ENCODE measurements at places on chromosomes 4 and X.

DNA sequence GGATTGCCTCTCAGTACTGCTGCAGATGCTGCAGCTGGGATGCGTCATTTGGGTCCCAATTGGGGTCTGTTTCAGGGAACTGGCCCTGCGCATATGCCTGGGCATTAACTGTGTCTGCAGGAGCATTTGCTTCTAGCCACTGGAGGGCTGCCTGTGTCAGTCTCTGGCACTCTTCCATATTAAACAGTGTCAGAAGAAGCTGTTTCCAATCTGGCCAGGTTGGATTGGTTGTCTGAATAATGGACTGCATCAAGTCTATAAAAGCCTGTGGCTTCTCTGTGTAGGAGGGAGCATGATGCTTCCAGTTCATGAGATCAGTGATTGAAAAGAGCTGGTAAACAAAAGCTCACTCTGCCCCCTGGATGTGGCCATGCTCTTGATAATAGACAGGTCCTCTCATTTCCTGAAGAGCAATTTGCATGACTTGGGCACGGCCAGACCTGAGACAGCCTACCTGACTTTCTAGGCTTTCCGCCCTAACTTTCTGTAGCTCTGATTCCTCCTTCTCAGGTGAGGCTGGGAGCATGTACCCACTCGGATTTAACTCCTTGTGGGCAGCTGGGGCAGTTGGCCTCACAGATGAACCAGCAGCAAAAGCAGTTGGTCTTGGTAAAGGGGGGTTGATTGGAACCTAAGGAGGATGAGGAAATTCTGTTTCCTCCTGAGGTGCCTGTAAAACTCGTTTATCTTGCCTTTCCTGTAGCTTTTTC is 29.2 kb downstream of the SULT1E1 start:
- no peak overlapping the region for H3K4me3 ChIP-seq
- no peaks in the 10 kb centered on the region for H3K36me3 ChIP-seq
- no peak for DNase-seq
- H3K27ac ChIP-seq: no peak overlapping the region
- peaks cover 6% of the 10 kb centered on the region for H3K4me1 ChIP-seq

GRCh38 chr4:30714408-30715031 is 5.6 kb upstream of the PCDH7 start:
- H3K36me3 ChIP-seq: peaks cover 6% of the 10 kb centered on the region
- no peak overlapping the region for H3K27ac ChIP-seq
- peaks cover 14% of the 10 kb centered on the region for H3K27me3 ChIP-seq
- DNase-seq: peak; percentile 65

GRCh38 chr4:139773560-139774318 is 108.1 kb downstream of the MGST2 start:
- no peaks in the 10 kb centered on the region for H3K27me3 ChIP-seq
- no peak for DNase-seq
- H3K4me1 ChIP-seq: peaks cover 61% of the 10 kb centered on the region
- H3K36me3 ChIP-seq: peaks cover 27% of the 10 kb centered on the region

- H3K27me3 ChIP-seq: no peaks in the 10 kb centered on the region
- H3K27ac ChIP-seq: no peak overlapping the region
- H3K36me3 ChIP-seq: no peaks in the 10 kb centered on the region
- no peak overlapping the region for H3K4me3 ChIP-seq
- H3K4me1 ChIP-seq: no peaks in the 10 kb centered on the region
These were observed 1092.3 kb downstream of the ARAP2 start for GRCh38 chr4:35151816-35152572.

- peak overlapping the region; percentile 68 for H3K27ac ChIP-seq
- no peaks in the 10 kb centered on the region for H3K27me3 ChIP-seq
- DNase-seq: no peak
- H3K4me1 ChIP-seq: peaks cover 2% of the 10 kb centered on the region
- H3K4me3 ChIP-seq: peak overlapping the region; percentile 65
- H3K36me3 ChIP-seq: peaks cover 11% of the 10 kb centered on the region
These were observed 1.6 kb upstream of the PCDH18 start for GRCh38 chr4:137533855-137534254.

- no peaks in the 10 kb centered on the region for H3K36me3 ChIP-seq
- DNase-seq: no peak
- peaks cover 8% of the 10 kb centered on the region for H3K27me3 ChIP-seq
- H3K4me3 ChIP-seq: no peak overlapping the region
- H3K27ac ChIP-seq: no peak overlapping the region
These were observed 299.9 kb upstream of the SFRP2 start for GRCh38 chr4:154088741-154089140.

DNA sequence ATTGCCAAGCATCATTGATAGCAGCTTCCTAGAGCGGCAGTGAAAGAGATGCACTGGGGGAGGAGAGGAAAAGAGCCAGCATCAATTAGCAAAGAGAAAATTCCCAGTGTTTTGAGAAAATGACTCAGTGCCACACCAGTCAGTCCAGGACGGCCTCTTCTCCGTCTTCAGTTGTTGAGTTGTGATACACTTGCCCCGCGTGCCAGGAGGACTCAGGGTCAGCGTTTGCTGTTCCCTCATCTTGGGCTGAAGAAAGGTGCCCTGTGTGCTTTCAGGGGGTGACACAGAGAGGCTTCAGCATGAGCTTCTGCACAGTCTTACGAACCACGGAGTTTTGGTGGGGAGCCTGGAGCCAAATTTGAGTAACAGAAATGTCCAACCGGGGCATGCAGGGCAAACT is 82.3 kb downstream of the GPR143 start:
- no peak overlapping the region for H3K4me3 ChIP-seq
- no peak for DNase-seq
- H3K27ac ChIP-seq: peak overlapping the region; percentile 67

GRCh38 chrX:24156177-24156576 is 6.6 kb downstream of the ZFX start:
- no peak for DNase-seq
- H3K36me3 ChIP-seq: peaks cover 44% of the 10 kb centered on the region
- H3K4me1 ChIP-seq: peaks cover 42% of the 10 kb centered on the region
- H3K27ac ChIP-seq: no peak overlapping the region
- H3K4me3 ChIP-seq: no peak overlapping the region
- H3K27me3 ChIP-seq: peaks cover 1% of the 10 kb centered on the region

- H3K36me3 ChIP-seq: no peaks in the 10 kb centered on the region
- no peak overlapping the region for H3K4me3 ChIP-seq
- no peak for DNase-seq
- H3K27ac ChIP-seq: no peak overlapping the region
- peaks cover 3% of the 10 kb centered on the region for H3K27me3 ChIP-seq
- no peaks in the 10 kb centered on the region for H3K4me1 ChIP-seq
These were observed 127.2 kb upstream of the SLIT2 start for GRCh38 chr4:20124317-20125026.

GRCh38 chr4:112253382-112254000 is 21.9 kb downstream of the AP1AR start:
- H3K36me3 ChIP-seq: peaks cover 35% of the 10 kb centered on the region
- no peak for DNase-seq
- H3K27ac ChIP-seq: no peak overlapping the region

DNA sequence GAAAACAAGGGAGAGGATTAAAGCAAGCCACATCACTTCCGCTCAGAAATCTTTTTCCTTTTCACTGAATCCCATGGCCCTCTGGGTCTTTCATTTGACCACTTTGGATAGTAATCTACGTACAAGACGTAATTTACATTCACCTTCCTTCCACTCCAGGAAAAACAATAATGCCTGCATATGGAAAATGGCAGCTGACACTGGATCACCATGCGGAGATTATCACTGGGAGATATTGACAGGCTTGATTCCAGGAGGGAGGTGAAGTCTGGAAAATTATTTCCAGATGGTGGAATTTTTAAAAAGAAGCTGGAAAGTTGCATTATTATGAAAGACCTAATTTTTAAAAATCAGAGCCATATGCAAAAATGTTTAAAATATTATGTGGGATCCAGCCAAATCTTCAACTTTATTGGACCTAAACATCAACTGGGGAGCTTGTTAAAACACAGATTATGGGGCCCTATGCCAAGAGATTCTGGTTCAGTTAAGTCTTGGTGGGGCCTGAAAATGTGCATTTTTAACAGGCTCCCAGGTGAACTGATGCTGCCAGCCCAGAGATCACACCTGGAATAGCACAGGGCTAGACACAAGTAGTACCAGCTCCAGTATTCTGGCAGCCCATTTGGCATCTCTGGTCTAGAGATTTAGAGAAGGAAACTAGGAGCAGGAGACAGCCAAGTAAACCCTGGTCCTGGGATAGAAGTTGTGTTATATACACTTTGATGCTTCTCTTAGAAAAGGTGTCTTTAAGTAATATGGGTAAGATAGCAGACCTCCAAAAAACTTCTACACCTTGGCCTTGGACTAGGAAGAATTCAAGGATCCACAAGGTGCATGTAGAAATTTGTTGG is 290.3 kb upstream of the LDB2 start:
- H3K4me3 ChIP-seq: peak overlapping the region; percentile 10
- DNase-seq: no peak
- peak overlapping the region; percentile 89 for H3K27ac ChIP-seq

Data from nephron progenitor cell (in vitro differentiated cells).